ENCODE measurements at places on chromosomes 4 and X. TPM values are rescaled to one million over a fixed set of nuclear protein-coding genes. Genes with fewer than 3 reads are reported as not detected.

DNA sequence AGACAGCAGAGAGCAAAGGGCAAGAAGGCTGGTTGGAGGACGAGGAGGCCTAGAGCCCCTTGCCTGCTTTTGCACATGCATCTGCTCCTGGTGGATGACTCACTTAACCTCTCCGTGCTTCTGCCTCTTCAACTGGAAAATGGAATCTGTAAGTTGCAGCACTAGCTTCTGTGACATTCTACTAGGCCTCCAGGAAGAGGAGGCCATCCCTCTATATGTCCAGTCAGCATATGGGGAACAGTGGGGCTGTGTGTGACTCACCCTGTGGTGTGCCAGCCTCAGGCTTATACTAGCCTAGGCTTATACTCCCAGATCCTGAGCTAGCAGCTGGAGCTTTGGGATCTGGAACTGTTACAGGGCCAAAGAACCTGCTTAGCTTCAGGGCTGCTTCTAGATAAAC lies 36.0 kb downstream of the RTL9 start:
- no peak for DNase-seq

GRCh38 chr4:176425035-176425434 lies 105.3 kb downstream of the SPCS3 start:
- no peak for DNase-seq

DNA sequence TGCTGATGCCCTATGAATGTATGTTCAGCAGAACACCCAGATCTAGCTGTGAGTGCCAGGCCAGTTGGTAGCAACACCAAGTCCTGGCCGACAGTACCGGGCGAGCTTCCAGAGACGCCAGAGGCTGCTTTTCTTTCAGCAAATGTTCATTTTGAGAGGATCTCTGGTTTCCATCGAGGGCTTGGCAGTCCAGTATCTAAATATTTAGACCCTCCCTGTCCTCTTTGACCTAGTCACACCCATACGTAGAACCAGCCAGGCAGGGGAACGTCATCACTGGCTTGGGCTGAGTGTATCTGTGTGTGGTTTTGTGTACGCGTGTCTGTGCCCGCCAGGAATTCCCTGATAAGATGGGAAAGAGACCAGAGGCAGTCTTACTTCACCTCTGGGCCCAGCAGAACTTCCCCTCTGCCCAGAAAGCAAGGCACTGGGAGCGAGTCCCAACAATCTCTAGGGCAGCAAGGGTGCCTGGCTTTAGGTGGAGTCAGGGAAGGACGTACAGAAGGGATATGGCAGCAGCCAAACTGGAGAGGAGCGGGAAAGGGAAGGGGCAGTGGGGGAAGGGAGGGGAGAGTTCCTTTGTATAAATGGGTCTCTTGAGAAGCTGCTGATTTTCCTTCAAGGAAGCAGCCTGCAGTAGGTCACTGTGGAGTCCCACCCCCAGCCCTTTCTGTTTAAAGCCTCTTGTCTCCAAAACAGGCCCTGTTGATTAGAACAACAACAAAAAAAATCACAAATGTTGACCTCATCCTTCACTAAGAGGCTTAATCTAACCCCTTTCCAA lies 15.0 kb upstream of the ELF4 start:
- no peak for DNase-seq

MAGEA2 gene
- not detected for total RNA-seq

- peak; percentile 92 for DNase-seq
Observed at GRCh38 chrX:149539283-149540130, 1.3 kb upstream of the EOLA1 start.

WDR17 gene
- 5.6 TPM for total RNA-seq

DNA sequence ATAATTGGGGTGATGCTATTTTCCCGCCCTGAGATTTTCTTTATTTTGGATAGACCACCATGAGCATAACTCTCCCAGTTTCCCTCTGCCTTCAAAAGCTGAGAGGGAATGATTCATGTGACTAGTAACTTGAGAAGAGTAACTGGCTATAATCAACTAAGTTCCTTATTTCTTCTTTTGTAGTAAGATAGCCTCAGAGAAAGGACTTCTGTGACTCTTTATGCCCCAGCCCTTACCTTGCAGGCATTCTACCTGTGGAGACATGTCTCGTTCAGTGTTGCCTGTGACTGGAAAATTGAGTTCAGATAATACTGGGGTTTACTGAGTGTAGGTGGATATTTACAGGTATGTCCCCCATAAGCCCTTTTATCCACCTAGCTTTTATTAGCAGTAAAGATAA lies 715.4 kb upstream of the HS3ST1 start:
- DNase-seq, result no peak

MAGEA8 gene
- not detected for total RNA-seq
